Bladder microvascular endothelial cell (primary cell): ENCODE measurements at places on chromosomes 4 and X. TPM values are rescaled to one million over a fixed set of nuclear protein-coding genes. Genes with fewer than 3 reads are reported as not detected.

The ARSJ gene
- total RNA-seq: 10.5 and 46.8 TPM in 2 replicates

The PRDM5 gene
- total RNA-seq: 3.1 and 5.7 TPM in 2 replicates

The ERVMER34-1 gene
- total RNA-seq: under 0.01 and 0.13 TPM in 2 replicates

The HS3ST1 gene
- total RNA-seq: 0.16 and 1.1 TPM in 2 replicates

The LGI2 gene
- under 0.01 and 0.06 TPM in 2 replicates for total RNA-seq

The ITGB1BP2 gene
- 1.1 and 5.2 TPM in 2 replicates for total RNA-seq

The USP17L12 gene
- not detected in 2 replicates for total RNA-seq

The KLHL4 gene
- total RNA-seq: 3.9 and 87.8 TPM in 2 replicates

The RAB33A gene
- total RNA-seq: 0.19 and 0.49 TPM in 2 replicates

The CRMP1 gene
- under 0.01 and 2.3 TPM in 2 replicates for total RNA-seq

The SFRP2 gene
- under 0.01 TPM in 1 of 2 replicates, not detected in the other for total RNA-seq

The GAGE12H gene
- total RNA-seq: not detected in 2 replicates

The CLIC2 gene
- 5.4 and 10.4 TPM in 2 replicates for total RNA-seq
